ENCODE measurements at places on chromosomes 7 and 10. TPM values are rescaled to one million over a fixed set of nuclear protein-coding genes. Genes with fewer than 3 reads are reported as not detected.
A peak's percentile ranks its signal among the peaks of the same experiment; 100 is the strongest.

- no peak for DNase-seq
Measured at GRCh38 chr10:62665771-62666170, 138.7 kb upstream of the ADO start.

FAM13C gene
- polyA plus RNA-seq: not detected

GRCh38 chr10:76082956-76083355 is 651.5 kb downstream of the LRMDA start:
- DNase-seq: no peak

EPHA1 gene
- not detected for polyA plus RNA-seq

HABP2 gene
- not detected for polyA plus RNA-seq

- DNase-seq: no peak
Measured at GRCh38 chr7:131186816-131187215, 140.9 kb upstream of the MKLN1 start.

DNA sequence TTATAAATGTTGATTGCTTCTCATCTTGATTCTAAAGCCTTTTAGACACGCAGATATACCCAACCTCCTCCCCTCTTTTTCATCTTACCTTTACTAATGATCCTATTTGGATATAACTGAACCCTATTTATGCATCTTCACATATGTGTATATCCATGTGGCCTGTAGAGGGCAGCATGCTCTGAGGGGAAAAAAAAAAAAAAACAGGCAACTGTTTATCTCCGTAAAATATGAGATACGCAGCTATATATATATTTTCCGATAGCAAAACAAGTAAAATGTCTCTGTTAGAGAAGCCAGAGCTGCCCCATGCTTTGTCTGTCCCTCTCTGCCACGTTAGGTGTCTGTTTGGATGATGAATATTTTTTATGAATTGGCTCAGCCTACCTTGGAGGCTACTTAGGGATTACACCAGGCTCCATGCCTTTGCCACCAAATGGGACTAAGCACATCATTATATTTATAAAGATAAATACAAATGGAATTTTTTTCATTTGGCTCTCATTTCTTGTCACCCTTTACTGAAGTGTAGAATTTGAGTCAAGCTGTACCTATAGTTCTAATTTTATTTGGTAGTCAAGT is 174.8 kb upstream of the FZD1 start:
- no peak for DNase-seq

MMD2 gene
- polyA plus RNA-seq: not detected

CDCA7L gene
- polyA plus RNA-seq: 41.4 TPM

DNA sequence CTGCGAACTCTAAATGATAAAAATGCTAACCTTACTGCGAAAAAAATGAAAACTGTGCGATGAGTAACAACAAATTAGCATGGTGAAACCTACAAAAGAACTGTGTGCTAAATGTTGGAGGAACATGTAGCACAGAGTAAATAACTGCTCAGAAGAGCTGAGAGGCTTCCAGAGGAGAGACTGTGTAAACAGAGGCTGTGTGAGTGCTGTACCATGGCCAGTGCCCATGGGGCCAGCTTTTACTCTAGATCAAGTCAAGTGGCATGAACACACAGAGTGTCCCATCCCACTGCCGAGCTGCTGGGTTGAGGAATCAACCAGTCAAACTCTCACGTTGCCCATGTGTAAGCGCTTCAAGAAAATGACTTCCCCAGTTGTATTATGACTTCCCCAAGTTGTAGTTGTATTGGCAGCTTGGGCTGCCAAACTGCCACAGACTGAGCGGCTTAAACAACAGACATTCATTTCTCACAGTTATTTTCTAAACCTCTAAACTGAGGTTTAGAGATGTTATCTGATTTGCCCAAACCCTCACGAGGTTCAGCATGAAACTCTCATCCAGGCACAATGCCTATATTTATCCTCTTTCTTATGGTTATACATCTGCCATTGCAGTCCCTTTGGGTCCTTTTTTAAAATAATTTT is 270.7 kb downstream of the ABCA13 start:
- no peak for DNase-seq

- peak; percentile 0 for DNase-seq
Measured at GRCh38 chr10:116490028-116490662, 55.6 kb upstream of the PNLIP start.

GRCh38 chr7:124596881-124597280 is 168.7 kb downstream of the GPR37 start:
- DNase-seq: no peak

DNA sequence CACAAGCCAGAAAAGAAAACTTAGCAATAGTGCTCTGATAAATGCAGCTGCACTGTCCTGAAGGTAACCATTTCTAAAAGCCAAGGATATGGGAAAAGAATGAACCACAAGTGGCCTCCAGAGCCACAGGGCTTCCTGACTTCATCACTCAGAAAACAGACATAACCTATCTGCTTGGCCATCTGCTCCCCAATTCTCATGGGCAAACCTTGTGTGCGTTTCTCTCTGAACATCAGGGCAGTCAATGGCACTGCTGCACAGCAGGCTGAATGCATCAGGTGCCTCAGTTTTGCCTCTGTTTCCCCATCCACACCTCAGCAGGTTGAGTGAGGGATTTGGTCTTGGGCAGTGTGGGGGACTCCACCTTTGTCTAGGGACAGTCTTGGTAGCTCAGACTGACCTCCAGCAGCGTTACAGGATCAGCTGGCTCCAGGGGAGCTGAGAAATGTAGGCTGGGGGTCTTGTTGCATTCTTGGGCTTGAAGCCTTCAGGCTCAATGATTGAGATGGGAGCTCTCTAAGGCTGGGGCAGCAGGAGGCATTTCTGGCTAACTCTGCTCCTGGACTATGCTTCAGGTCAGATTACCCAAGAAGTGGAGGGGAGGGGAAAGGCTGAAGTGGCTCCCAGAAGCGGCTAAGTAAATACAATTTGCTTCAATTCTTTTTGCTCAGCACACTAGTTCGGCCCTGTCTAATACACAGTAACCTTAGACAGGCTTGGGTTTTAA is 23.6 kb upstream of the PDLIM1 start:
- no peak for DNase-seq

CYP26C1 gene
- 0.05 TPM for polyA plus RNA-seq

- DNase-seq: no peak
Measured at GRCh38 chr10:125159486-125159931, 854 bp downstream of the CTBP2 start.

DNA sequence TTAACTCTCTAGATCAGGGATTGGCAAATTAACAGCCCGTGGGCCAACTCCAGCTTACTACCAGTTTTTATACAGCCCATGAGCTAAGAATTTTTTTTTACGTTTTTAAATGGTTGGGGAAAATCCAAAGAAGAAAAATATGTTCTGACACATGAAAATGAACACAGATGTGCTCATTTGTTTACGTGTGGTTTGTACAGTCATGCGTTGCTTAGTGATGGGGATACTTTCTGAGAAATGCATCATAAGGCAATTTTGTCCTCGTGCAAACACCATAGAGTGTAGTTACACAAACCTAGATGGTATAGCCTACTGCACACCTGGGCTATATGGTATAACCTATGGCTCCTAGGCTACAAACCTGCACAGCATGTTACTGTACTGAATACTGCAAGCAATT is 8.3 kb upstream of the SMKR1 start:
- DNase-seq: peak; percentile 89

SNCG gene
- polyA plus RNA-seq: 6.3 TPM

CUZD1 gene
- 0.64 TPM for polyA plus RNA-seq

SPDYE6 gene
- polyA plus RNA-seq: not detected

ZNF438 gene
- polyA plus RNA-seq: 4.1 TPM

ACHE gene
- polyA plus RNA-seq: 0.05 TPM

DNA sequence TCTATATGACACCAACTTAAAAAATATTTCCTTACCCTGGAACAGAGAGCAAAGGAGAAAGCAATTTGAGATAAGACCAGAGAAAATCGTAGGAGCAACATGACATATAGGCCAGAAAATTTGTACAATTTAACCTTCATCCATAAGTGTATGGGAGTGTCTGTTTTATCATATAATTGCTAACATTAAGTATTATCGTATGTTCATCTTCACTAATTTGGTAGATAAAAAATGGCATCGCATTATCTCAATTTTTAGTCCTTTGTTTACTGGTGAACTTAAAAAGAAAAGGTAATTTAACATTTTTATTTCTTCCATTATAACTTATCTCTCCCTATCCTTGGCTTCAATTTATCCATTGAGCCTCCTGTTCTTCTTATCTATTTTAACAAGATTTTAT is 873.4 kb downstream of the KCNMA1 start:
- no peak for DNase-seq

NME8 gene
- not detected for polyA plus RNA-seq

DNA sequence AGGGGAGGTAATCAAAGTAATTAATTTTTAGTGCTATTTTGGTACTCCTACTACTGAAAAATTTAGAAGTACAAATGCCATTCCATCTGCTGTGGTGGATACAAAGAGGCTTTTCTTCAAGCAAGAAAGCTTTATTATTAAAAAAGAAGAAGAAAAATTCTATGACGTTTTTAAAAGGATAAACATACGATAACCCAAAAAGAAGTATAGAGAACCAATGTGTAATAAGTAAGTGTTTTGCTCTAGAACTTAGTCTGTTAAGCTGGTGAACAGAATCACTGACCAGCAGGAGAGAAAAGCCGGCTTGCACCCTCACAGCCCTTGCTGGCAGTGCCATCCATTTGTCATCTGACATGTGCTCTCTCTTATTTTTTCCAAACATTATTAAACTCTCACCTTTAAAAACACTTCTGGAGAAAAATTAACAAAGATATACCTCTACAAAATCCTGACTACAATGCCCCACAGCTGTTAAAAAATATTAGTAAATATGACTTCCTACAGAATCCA is 81.5 kb downstream of the SRPK2 start:
- DNase-seq: no peak

PRF1 gene
- polyA plus RNA-seq: not detected

ZNF33A gene
- 3.9 TPM for polyA plus RNA-seq

BAIAP2L1 gene
- polyA plus RNA-seq: 11.4 TPM
